ENCODE measurements at places on chromosomes 1 and 21. TPM values are rescaled to one million over a fixed set of nuclear protein-coding genes. Genes with fewer than 3 reads are reported as not detected.

Gene AHDC1
- 23.7 TPM for total RNA-seq

Gene RIPPLY3
- 1.7 TPM for total RNA-seq

Gene OR6N1
- total RNA-seq: not detected

Gene SLFNL1
- not detected for total RNA-seq

Gene FCRL1
- not detected for total RNA-seq

Gene RNF2
- 75.3 TPM for total RNA-seq

Gene CELA2A
- total RNA-seq: not detected

Gene RIPK4
- 3.6 TPM for total RNA-seq

Gene PHLDA3
- 53.9 TPM for total RNA-seq

Gene CA6
- total RNA-seq: not detected

DNA sequence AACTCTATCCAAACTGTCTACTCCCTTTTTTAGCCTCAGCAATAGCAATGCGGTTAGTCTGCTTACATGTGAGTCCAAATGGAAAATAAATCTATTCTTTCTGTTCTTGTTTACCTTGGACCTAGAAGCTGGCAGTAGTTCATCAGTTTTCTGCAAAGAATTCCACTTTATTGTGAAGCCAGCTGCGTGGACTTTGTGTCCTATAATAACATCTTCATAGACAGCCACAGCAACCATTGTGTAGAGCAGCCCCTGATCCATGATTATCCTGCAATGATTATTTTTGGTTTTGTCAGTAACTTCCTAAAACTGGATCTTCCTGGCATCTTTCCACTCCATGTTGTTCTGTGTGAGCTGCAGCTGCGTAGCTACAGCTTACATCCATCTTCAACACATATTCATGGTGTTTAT is 408.7 kb downstream of the NUF2 start:
- H3K4me3 ChIP-seq: no peak overlapping the region
- no peaks in the 10 kb centered on the region for H3K27me3 ChIP-seq

GRCh38 chr1:221751226-221751887 is 9.5 kb upstream of the DUSP10 start:
- H3K27me3 ChIP-seq: no peaks in the 10 kb centered on the region
- H3K4me1 ChIP-seq: no peaks in the 10 kb centered on the region
- DNase-seq: no peak
- no peak overlapping the region for H3K4me3 ChIP-seq
- H3K27ac ChIP-seq: no peak overlapping the region

GRCh38 chr1:168829876-168830275 is 100.9 kb upstream of the DPT start:
- H3K4me3 ChIP-seq: no peak overlapping the region
- H3K27me3 ChIP-seq: no peaks in the 10 kb centered on the region
- DNase-seq: no peak
- H3K27ac ChIP-seq: no peak overlapping the region

DNA sequence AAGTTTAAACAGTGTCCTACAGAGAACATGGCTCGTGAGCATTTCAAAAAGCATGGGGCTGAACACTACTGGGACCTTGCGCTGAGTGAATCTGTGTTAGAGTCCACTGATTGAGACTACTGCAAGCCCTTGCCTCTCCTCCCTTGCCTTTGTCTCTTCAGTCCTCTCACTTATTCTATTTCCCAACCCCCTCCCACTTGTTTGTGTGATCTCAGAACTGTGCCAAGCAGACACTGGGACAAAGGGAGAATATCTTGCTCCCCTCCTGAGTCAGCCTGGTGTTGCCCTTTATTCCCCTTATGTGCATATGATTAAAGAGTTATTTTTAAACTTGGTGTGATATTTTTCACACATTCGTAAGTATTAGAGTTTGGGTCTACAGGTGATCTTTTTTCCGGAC is 11.1 kb upstream of the RPRD2 start:
- no peaks in the 10 kb centered on the region for H3K27me3 ChIP-seq
- H3K4me1 ChIP-seq: no peaks in the 10 kb centered on the region
- no peak overlapping the region for H3K27ac ChIP-seq
- H3K36me3 ChIP-seq: peaks cover 56% of the 10 kb centered on the region
- H3K4me3 ChIP-seq: no peak overlapping the region

DNA sequence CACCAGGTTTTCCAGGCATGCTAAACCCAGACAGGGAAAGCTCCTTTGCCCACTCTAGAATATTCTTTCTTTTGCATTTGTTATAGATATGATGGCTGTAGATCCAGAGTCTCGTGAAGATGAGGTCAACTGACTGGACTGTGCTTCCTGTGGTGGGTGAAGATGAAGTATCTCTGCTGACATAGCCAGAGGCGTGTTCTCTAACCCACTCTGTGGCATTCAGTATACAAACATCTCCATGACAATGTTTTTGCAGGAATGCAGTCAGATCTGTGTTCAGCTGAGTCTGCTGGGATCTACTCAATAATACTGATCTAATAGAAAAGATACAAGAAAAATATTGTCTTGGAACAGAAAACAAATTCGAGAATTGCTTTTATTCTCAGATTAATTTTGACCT is 11.3 kb downstream of the RWDD2B start:
- H3K27me3 ChIP-seq: no peaks in the 10 kb centered on the region
- no peak for DNase-seq
- no peak overlapping the region for H3K4me3 ChIP-seq
- no peak overlapping the region for H3K27ac ChIP-seq
- H3K4me1 ChIP-seq: no peaks in the 10 kb centered on the region

- H3K4me3 ChIP-seq: no peak overlapping the region
- no peaks in the 10 kb centered on the region for H3K27me3 ChIP-seq
- H3K27ac ChIP-seq: no peak overlapping the region
- H3K4me1 ChIP-seq: no peaks in the 10 kb centered on the region
- no peak for DNase-seq
Observed at GRCh38 chr1:32791881-32792280, 25.3 kb downstream of the YARS1 start.

DNA sequence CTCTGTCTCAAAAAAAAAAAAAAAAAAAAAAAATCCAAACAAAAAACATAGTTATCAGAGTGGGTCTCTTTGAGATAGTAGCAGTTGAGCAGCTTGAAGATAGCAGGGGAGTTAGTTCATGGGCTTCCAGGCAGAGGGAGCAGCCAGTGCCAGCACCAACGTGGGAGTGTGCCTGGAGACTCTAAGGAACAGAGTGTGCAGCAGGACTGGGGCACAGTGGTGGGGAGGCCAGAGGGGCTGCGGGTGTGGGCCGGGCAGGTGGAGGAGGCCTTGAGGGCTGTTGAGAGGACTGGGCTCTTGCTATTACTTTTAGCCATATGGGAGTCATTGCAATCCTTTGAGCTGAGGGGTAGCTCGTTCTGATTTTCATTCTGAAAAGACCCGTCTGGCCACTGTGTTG is 63.8 kb downstream of the RYR2 start:
- no peaks in the 10 kb centered on the region for H3K27me3 ChIP-seq
- H3K36me3 ChIP-seq: no peaks in the 10 kb centered on the region
- H3K4me3 ChIP-seq: no peak overlapping the region
- H3K4me1 ChIP-seq: no peaks in the 10 kb centered on the region
- no peak for DNase-seq
- no peak overlapping the region for H3K27ac ChIP-seq

- H3K4me3 ChIP-seq: no peak overlapping the region
- no peaks in the 10 kb centered on the region for H3K36me3 ChIP-seq
- no peaks in the 10 kb centered on the region for H3K4me1 ChIP-seq
- no peak overlapping the region for H3K27ac ChIP-seq
Observed at GRCh38 chr1:206782448-206782847, 10.2 kb upstream of the IL10 start.

- no peak overlapping the region for H3K27ac ChIP-seq
- H3K4me1 ChIP-seq: no peaks in the 10 kb centered on the region
- no peak overlapping the region for H3K4me3 ChIP-seq
Observed at GRCh38 chr1:13820456-13820855, 120.5 kb downstream of the PRDM2 start.

DNA sequence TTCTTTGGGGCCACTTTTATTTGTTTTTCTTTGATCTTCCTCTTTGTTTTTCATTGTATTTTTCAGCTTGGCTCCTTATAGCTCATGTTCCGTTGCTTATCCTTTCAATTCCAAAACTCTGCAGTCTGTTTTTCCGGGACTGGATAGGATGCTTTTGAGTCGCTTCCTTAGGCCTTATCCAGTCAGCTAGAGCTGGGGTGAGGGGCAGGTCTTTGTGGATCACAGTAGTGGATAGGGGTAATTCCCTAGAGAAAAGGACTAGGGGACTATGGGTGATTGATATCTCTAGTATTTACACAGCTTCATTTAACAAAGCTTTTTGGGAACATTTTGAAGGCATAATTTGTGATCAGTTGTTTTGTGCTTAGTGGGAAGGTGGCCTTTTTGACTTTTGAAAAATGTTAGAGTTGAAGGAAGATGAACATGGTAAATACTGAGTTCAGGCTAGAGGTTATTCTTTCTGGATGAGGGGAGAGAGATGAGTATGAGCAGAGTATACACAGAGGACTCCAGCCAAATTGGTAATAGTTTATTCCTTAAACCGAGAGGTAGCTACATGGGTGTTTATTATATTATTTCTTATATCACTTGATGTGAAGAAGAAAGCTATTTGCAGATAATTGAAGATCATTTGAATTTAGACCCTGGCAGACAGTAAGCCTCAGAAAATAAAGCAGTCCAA is 22.5 kb downstream of the CEP350 start:
- H3K4me1 ChIP-seq: no peaks in the 10 kb centered on the region
- H3K36me3 ChIP-seq: peaks cover 9% of the 10 kb centered on the region
- no peak overlapping the region for H3K4me3 ChIP-seq
- DNase-seq: no peak
- no peak overlapping the region for H3K27ac ChIP-seq

GRCh38 chr1:150902751-150903150 is 15.8 kb downstream of the CTXND2 start:
- H3K27ac ChIP-seq: no peak overlapping the region
- no peak for DNase-seq
- no peaks in the 10 kb centered on the region for H3K36me3 ChIP-seq
- H3K4me3 ChIP-seq: no peak overlapping the region

- no peak overlapping the region for H3K27ac ChIP-seq
- H3K4me3 ChIP-seq: peak overlapping the region; percentile 61
- DNase-seq: peak; percentile 91
- H3K27me3 ChIP-seq: peaks cover 43% of the 10 kb centered on the region
Observed at GRCh38 chr21:34865400-34866241, 183.5 kb downstream of the RUNX1 start.

DNA sequence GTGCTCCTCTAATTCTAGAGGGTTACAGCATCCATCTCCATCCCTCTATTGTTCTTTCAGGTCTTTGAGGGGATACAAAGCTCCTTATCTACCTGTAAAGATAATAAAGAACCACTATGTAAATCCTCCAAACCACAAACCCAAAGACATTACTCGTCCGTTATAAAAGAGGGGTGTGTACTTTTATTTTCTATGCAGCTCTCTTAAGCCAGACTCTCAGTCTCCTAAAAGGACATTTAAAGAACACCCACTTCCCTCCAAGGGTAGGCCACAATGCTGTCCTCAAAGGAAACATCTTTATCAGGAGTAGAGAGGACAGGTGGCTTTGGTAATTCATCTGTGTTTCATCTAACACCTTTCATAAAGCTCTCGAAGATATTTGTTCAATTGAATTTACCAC is 67.9 kb upstream of the DYNLT5 start:
- no peaks in the 10 kb centered on the region for H3K36me3 ChIP-seq
- H3K27ac ChIP-seq: no peak overlapping the region
- no peaks in the 10 kb centered on the region for H3K27me3 ChIP-seq
- H3K4me3 ChIP-seq: no peak overlapping the region

- no peaks in the 10 kb centered on the region for H3K4me1 ChIP-seq
- DNase-seq: no peak
- H3K4me3 ChIP-seq: no peak overlapping the region
Observed at GRCh38 chr1:233907151-233907550, 2.7 kb downstream of the SLC35F3 start.

GRCh38 chr1:204337583-204337982 is 22.1 kb downstream of the PLEKHA6 start:
- DNase-seq: no peak
- H3K27ac ChIP-seq: no peak overlapping the region
- H3K36me3 ChIP-seq: no peaks in the 10 kb centered on the region
- H3K4me3 ChIP-seq: peak overlapping the region; percentile 33
- peaks cover 45% of the 10 kb centered on the region for H3K4me1 ChIP-seq

DNA sequence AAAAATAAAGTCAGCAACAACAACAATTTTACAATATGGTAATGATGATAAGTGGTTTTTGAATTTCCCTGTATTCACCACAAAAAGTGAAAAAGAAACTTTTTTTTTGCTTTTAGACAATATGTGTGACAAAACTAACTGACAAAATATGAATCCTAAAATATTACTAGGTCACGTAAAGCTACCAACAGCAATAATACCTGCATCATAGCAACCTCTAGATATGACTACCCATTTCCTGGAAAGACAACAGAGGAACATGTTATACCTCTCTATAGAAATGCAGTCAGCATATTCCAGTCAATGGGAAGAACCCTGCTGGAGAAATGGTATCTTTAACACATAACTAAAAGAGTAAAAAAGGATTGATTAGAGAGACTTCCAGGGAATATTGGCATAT is 73.7 kb downstream of the PDE4B start:
- no peaks in the 10 kb centered on the region for H3K36me3 ChIP-seq
- H3K27me3 ChIP-seq: no peaks in the 10 kb centered on the region
- no peak overlapping the region for H3K27ac ChIP-seq
- H3K4me1 ChIP-seq: no peaks in the 10 kb centered on the region
